ENCODE measurements at places on chromosomes 2 and 18.

DNA sequence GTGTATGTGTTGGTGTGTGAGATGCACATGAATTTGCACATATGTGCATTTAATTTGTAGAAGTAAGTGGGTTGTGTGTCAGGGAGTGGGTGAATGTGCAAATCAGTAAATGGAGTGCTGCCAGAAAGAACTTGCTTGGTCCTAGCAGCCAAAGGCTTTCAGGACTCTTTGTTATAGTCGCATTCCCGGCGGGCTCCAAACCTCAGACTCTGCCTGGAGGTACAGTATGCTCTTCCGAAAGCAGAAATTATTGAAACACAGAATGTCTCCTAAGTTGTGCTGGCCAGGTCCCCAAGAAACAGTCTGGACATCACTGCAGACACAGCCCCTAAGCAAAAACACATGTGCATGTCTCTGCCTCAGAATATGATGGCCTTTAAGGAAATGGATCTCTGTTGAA, 232.4 kb downstream of the INSIG2 start:
- no peak for DNase-seq

DNA sequence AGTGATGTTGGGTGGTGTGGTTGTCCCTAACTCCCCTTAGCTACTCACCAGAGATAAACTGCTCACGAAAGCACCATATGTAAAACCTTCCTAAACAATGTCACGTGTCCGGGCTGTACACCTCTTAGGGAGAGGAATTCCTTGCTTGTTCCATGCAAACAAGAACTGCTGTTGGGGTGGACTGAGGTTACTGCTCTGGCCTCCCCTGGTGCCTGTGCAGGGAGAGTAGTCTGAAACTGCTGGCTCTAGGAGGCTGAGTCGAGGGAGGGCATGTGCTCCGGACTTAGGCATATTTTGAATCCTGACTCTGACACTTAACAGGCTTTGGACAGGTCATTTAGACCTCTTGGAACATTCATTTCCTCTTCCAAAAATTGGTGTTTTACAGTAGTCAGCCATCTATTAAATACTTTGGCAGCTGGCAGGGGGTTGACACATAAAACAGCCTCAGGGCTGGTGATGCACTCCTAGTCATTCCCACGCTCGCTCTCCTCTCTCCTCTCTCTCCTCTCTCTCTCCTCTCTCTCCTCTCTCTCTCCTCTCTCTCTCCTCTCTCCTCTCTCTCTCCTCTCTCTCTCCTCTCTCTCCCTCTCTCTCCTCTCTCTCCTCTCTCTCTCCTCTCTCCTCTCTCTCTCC, 10.6 kb downstream of the THNSL2 start:
- DNase-seq: no peak

GRCh38 chr2:42754021-42754775, 9.7 kb downstream of the OXER1 start:
- no peak for DNase-seq

- no peak for DNase-seq
These were observed 25.4 kb downstream of the FAM98A start for GRCh38 chr2:33573657-33574056.

GRCh38 chr2:3458396-3459184, 60.7 kb downstream of the ADI1 start:
- DNase-seq: no peak

DNA sequence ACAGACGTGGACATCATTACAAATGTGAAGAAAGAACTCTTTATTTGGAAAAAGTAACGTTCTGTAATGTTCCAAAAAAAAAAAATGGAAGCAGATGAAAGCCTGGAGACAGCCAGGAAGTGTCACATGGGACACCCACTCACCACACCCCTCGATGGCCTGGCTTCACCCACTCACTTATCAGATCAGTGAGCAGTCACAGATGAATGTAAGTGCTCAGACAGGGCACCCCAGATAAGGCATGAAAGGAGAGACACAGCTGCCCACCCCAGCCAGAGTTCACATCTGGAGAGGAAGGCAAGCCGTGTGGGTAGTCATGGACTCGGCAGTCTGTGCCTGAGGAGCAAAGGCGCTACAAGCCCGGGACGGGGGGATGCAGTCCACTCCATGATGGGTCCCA, 105.2 kb downstream of the SEPTIN10 start:
- DNase-seq: no peak

DNA sequence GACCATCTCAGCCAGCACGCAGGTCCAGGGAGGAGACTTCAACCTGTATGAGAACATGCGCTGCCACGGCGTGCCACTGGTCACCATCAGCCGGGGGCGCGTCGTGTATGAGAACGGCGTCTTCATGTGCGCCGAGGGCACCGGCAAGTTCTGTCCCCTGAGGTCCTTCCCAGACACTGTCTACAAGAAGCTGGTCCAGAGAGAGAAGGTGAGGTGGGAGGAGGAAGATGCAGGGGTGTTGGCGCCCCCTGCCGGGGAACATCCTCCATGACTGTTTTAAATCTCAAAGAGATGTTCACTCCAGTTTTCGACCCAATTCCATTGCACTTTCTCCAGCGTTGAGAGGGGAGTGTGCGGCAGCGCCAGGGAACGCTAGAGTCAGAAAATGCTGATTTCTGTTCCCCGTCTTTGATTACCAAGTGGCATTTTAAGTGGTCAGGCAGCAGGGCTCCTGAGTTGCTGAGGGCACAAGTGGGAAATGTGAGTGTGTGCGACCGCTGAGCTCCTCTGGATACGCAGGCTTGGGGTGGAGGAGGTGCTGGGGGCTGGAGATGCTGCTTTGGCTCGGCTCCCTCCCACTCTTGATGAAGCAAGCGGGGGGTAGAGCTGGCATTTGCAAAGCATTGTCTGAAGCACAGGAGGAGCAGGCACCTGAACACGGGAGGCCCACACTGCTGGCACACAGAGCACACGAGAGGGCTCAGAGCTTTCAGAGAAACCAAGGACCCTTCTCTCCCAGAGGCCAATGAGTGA, 27.7 kb upstream of the MAPRE3 start:
- peak; percentile 4 for DNase-seq

DNA sequence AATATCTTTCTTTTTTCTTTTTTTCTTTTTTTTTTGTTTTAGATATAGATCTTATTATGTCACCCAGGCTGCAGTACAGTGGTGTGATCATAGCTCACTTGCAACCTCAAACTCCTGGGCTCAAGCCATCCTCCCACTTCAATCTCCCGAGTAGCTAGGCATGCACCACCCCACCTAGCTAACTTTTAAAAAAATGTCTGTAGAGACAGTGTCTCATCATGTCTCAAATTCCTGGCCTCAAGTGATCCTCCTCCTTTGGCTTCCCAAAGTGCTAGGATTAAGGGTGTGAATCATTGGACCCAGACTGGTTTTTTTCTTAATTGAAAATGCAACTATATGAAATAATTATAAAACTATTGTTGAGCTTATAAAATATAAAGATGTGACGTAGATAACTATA, 9.8 kb upstream of the ZCCHC2 start:
- no peak for DNase-seq

DNA sequence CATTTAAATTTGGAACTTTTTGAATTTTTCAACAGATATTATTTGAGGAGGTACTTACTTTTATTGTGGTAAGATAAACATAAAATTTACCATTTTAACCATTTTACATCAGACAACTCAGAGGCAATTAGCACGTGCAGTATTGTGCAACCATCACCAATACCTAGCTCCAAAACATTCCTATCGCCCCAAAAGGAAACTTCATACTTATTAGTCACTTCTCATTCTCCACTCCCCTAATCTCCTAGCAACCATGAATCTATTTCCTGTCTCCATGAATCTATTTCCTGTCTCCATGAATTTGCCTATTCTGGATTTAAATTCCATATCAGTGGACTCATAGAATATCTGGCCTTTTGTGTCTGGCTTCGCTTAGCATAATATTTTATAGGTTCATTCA, 69.9 kb upstream of the FAM136A start:
- no peak for DNase-seq

- no peak for DNase-seq
These were observed 76.1 kb downstream of the AFF3 start for GRCh38 chr2:100066246-100066645.

DNA sequence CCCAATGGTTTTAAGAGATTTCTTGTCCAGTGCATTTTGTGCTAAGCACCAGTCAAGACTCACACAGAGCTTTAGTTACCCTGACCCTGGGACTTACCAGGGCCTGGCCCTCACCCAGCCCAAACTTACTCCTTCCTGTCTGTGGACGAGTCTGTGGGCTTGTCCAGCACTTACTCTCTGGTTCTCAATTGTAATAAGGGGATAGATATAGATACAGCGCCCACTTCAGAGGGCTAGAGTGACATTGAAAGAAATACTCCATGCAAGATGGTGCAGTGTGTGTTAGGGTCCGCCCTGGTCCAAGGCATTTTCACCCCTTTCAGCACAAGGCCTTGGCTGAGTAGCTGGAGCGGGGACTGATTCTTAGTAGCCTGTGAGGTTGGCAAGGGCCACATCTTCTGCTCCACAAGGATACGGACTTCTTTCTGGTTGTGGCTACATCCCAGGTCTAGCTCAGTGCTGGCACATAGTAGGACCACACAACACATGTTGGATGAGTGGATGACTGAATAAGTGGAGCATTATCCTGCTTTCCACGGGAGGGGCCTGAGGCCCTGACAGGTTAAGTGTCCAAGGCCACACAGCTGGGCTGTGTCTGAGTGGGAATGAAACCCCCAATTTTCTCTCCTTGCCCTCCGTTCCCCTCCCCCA, 3.8 kb upstream of the ARID5A start:
- no peak for DNase-seq

GRCh38 chr2:215161301-215161829, 22.9 kb upstream of the ABCA12 start:
- no peak for DNase-seq

DNA sequence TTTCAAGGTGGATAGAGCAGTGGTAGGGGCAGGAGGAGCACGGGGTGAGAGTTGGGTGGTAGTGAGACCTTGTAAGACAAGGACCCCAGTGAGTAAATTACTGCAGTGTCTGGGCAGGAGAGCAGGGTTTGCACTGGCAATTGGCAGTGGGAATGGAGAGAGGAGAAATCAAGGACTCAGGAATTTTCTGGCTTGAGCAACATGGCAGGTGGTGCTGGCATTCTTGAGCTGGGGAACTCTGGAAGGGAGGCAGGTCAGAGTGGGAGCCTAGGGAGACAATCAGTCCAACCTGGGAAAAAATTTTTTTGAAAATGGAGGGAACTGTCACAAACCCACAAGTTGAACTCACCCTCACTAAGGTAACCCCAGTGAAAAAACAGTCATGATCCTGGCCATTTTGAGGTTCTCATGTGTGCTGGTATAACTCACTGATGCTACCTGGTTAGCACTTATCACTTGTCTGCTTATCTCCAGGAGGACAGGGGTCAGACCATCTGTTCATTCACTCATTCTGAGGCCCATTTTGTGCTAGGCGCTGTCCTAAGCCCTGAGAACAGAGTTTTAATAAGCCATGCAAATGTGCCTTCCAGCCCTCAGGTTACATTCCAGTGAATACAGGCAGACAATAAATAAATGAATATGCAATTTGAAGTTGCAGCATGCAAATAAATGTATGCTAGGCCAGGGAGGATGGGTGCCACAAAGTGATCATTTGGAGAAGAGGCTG, 92.2 kb upstream of the SEC11C start:
- no peak for DNase-seq

- no peak for DNase-seq
These were observed 154.3 kb downstream of the PLCL1 start for GRCh38 chr2:197958592-197959150.

DNA sequence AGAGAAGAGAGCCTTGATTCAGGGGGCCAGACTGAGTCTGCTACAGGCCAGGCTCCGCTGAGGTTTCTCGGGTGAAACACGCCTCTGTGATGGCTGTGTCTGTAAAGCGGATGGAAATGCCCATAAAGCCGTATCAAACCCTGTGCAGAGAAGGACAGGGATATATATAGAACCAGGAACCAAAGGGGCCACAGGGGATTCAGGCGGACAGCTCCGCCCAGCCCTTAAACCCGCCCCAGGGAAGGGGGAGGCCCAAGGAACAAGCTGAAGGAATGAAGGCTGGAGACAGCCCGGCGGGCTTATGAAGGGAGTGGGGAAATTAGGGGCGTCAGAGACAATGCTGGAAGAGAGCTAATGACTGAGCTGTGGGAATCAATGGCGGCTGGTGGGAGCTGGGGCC, 42.1 kb downstream of the NHEJ1 start:
- DNase-seq: no peak

GRCh38 chr2:234495251-234496054, 1.4 kb downstream of the ARL4C start:
- no peak for DNase-seq

- DNase-seq: no peak
These were observed 304.8 kb downstream of the CDCA7 start for GRCh38 chr2:173659509-173659908.

DNA sequence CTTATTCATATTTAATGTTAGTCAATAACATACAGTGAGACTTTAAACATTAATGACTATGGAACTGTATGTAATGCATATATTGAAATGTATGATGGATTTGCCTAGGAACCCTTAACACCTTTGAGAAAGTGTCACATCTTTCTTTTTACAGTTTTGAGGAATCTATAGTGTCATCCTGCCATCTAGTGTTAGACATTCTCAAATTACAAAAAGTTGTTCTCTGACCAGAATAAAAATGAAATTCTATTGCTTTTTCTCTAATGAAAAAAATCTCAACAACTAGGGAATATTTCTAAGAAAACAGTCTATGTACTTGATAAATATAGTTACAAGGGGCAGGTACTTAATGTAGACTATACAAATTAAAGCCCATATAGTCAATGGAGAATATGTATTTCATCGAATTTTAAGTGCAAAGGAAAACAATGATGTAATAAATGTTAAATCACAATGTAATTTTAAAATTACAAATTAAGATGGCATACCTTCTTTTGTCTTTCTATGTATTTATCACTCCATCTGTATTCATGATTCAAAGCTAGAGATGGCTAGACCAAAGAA, 5.1 kb upstream of the CALCRL start:
- DNase-seq: no peak
